ENCODE measurements at places on chromosomes 11 and 22. TPM values are rescaled to one million over a fixed set of nuclear protein-coding genes. Genes with fewer than 3 reads are reported as not detected.

GRCh38 chr11:94134651-94135512 lies 6.2 kb downstream of the PANX1 start:
- H3K27me3 ChIP-seq: no peaks in the 10 kb centered on the region
- H3K4me3 ChIP-seq: no peak overlapping the region
- no peak overlapping the region for H3K27ac ChIP-seq
- H3K36me3 ChIP-seq: no peaks in the 10 kb centered on the region
- peak; percentile 8 for DNase-seq

DNA sequence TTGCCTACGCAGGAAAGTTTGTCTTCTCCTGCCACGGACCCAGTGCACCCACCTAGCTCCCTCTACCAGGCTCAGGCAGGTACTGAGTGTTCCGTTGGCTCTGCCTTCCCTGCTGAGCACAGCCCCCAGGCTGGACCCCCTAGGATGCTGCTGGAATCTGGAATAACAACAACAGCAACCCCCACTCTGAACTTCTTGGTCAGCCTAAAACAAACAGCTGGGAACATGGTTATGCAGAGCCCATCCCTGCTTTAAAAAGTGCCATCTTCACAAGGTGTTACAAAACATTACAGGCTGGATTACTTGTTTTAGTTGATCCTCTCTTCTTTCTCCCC lies 1.8 kb downstream of the OPCML start:
- DNase-seq: no peak
- H3K4me1 ChIP-seq: no peaks in the 10 kb centered on the region
- no peak overlapping the region for H3K4me3 ChIP-seq
- no peaks in the 10 kb centered on the region for H3K36me3 ChIP-seq
- no peak overlapping the region for H3K27ac ChIP-seq
- peaks cover 62% of the 10 kb centered on the region for H3K27me3 ChIP-seq

DNA sequence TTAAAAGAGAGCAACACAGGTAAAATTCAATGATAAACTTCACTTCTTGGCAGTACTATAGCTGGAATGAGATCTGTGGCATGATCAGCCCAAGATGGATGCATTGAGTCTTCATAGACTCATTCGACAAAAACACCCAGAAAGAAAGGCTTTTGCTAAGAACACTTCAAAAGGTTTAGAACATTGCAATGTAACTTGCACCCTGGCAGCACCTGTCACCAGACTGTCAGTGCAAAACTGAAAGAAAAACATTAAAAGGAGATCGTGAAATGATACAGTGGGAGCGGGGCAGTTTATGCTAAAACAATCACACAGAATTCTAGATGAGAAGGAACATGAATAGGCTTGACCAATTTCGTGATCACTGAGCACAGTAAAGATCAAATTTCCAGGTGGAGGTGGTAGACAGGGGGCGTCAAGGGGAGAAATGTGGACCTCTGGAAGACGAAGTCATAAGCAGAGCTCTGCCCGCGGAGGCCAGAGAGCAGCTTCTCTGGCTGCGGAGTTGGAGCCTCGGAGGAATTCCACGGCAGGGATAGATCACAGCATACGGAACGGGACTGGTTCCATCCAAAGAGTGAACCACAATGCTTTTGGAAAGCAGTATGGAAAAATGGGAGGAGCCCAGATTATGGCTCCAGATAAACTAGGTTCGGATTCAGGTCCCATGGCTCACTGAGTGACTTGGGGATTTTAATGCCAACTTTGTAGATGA lies 11.9 kb downstream of the VSIG10L2 start:
- no peak overlapping the region for H3K27ac ChIP-seq
- H3K4me1 ChIP-seq: no peaks in the 10 kb centered on the region
- H3K4me3 ChIP-seq: no peak overlapping the region

DNA sequence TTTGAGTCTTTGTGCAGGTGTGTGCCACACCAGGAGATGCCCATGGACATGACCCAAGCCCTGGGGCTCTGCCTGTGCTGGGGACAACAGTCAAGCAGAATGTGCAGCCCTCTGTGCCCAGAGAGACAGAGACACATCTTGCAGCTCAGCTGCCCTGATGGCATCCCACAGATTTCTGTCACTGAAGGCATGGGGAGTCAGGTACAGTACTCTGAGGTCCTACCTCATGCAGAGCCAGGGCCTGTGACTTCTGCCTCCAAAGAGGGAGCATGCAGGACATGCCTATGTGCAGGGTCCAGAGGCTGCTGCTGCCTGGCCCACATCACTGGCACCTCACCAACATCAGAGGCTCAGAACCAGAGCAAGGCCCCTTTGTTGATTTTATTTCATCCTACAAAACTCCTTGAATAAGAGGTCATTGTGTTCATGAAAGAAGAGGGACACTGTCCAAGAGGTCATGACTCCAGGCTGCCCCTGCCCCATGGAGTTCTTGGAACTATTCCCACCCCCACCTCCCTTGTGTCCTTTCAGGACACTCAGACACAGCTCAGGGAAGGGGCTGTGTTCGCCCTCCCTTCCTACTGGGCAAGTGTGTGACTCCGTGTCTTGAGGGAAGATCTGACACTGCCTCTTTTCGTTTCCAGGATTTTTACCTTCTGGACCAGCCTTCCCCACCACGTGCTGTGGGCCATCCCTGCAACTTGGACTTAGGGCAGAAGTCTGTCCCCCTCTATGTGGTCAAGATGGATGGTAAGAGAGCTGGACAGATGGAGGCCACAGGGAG lies 62.3 kb downstream of the BTG4 start:
- DNase-seq: no peak
- no peak overlapping the region for H3K4me3 ChIP-seq
- H3K4me1 ChIP-seq: no peaks in the 10 kb centered on the region
- no peaks in the 10 kb centered on the region for H3K27me3 ChIP-seq

- no peak overlapping the region for H3K4me3 ChIP-seq
- H3K4me1 ChIP-seq: no peaks in the 10 kb centered on the region
- H3K36me3 ChIP-seq: no peaks in the 10 kb centered on the region
- no peak for DNase-seq
- H3K27me3 ChIP-seq: peaks cover 2% of the 10 kb centered on the region
Measured at GRCh38 chr11:11786771-11787170, 55.0 kb upstream of the USP47 start.

- no peaks in the 10 kb centered on the region for H3K36me3 ChIP-seq
- DNase-seq: no peak
- H3K4me1 ChIP-seq: no peaks in the 10 kb centered on the region
- no peaks in the 10 kb centered on the region for H3K27me3 ChIP-seq
- no peak overlapping the region for H3K27ac ChIP-seq
Measured at GRCh38 chr22:19641983-19642451, 72.3 kb upstream of the SEPTIN5 start.

GRCh38 chr11:65808744-65809341 lies 22.0 kb downstream of the OVOL1 start:
- no peak for DNase-seq
- peaks cover 5% of the 10 kb centered on the region for H3K27me3 ChIP-seq
- H3K36me3 ChIP-seq: no peaks in the 10 kb centered on the region
- no peak overlapping the region for H3K4me3 ChIP-seq

GRCh38 chr22:33921525-33922348 lies 1.5 kb upstream of the LARGE1 start:
- peak overlapping the region; percentile 52 for H3K4me3 ChIP-seq
- H3K27ac ChIP-seq: peak overlapping the region; percentile 24
- no peaks in the 10 kb centered on the region for H3K36me3 ChIP-seq
- peaks cover 2% of the 10 kb centered on the region for H3K27me3 ChIP-seq
- peak; percentile 45 for DNase-seq
- peaks cover 8% of the 10 kb centered on the region for H3K4me1 ChIP-seq

GRCh38 chr22:49838771-49839717 lies 11.4 kb upstream of the BRD1 start:
- H3K4me3 ChIP-seq: peak overlapping the region; percentile 0
- no peaks in the 10 kb centered on the region for H3K36me3 ChIP-seq
- peak; percentile 41 for DNase-seq
- peaks cover 5% of the 10 kb centered on the region for H3K27me3 ChIP-seq

DNA sequence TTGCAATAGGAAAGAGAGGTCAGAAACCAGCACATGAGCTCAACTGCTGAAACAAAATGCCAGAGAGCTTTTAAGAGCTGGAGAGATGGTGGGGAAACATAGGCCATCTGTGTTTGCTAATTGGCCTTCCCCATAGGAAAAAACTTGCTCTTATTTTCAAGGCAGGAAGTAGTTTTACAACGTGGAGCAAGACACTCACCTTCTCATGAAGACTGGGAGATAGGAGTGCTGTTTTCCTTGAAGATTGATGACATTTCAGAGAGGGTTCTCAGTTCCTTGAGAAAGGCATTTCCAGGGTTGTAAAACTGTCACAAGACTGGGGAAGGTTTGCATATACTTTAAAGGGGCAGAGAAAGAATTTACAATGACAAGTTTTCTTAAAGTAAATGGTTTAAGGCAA lies 586.3 kb upstream of the RAG2 start:
- no peak overlapping the region for H3K27ac ChIP-seq
- no peak overlapping the region for H3K4me3 ChIP-seq
- H3K4me1 ChIP-seq: no peaks in the 10 kb centered on the region
- no peak for DNase-seq
- H3K27me3 ChIP-seq: no peaks in the 10 kb centered on the region
- no peaks in the 10 kb centered on the region for H3K36me3 ChIP-seq

DNA sequence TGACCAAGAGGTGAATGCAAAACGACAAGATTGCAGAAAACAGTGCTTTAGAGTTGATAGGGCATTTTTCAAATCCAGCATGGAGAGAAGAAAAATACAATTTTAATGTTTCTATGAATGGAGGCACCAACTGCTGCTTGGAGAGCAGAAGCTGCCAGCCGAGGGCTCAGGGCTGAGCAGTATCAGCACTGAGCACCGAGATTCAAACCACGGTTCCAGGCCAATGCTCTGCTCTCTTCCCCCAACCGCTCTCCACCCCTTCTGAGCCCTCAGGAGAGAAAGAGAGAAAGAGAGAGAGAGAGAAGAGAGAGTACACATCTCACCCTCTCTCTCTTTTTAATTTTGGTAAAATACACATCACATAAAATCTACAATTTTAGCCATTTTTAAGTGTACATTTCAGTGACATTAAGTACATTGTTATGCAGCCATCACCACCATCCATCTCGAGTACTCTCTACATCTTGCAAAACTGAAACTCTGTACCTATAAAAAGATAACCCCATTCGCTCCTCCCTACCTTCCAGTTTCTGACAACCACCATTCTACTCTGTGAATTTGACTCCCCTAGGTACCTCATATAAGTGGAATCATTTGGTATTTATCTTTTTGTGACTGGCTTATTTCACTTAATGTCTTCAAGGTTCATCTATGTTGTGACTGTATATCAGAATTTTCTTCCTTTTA lies 333.3 kb downstream of the MIAT start:
- H3K4me1 ChIP-seq: no peaks in the 10 kb centered on the region
- no peak for DNase-seq
- no peaks in the 10 kb centered on the region for H3K36me3 ChIP-seq

DNA sequence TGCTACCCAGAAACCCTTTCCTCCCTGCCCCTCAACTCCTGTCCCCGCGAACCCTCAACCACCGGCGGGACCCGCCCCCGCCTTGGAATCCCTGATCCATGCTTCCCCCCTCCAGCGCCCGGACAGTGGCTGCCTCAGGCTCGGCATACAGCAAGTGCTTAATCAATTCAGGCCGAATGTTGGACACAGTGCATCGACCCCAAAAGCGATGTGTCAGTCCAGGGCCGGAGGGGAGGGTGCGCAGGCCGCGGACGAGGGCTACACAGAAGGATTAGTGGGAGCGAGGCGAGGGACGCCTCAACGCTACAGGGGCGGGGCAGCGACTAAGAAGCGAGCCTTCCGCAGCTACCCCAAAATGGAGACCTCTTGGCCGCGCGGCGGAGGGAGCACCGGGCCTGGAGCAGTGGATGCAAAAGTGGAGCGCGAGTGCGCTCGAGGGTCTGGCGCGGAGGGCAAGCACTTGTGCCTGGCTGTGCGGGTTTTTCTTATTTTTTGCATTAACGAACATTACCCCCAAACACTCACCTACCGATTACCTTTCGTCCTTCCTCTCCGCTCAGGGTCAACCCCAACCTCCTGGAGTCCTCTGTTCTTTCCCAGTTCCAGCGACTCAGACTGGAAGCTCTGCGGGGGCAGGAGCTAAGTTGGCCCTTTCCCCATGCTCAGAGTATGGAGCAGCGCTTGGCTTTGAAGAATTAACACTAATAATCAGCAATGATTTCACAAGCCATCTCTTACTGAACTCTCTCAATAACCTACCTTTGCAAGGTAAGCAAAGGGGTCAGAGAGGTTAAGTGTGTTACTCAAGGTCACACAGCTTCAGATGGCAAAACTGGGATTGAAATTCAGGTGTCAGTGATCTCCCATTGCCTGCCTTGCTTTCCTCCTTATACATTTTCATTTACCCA lies 30.0 kb upstream of the WNT11 start:
- no peak for DNase-seq
- H3K36me3 ChIP-seq: no peaks in the 10 kb centered on the region

DNA sequence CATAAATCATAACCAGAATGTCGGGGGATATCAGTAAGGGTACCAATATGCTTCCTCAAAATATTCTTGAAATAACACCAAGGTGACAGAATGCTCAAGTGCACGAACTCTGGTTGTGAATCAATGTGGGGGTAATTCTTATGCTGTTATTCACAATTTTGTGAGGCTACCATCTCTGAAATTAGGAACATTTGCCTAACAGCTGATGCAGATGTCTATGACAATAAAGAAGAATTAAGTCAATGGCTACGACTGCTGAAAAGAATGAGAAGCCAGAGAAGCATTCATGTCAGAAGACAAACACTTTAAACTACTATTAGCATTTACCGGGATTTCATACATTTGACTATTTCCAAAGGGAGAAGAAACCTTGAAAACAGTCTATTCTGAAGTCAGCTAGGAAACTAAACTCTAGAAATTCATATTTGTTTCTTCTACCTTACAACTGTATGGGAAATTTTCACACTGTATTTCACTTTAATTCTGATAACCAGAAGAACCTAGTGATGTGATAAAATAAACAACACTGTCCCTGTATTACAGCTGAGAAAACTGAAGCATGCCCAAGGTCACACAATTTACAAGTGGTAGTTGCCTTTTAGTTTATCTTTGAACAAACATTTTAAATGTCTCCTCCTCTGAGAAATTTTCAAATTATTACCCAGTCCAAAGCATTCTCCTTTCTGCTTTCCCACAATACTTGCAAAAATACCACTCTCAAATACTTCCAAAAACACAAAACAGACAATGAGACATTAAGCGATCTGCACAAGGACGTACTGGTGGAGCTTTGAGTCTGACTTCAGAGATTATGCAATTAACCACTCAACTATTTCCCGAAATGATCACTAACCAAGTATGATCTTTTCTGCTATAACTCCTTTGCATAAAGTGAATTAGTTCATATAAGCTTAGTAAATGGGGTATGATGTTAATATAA lies 18.0 kb upstream of the ARHGAP32 start:
- no peaks in the 10 kb centered on the region for H3K4me1 ChIP-seq
- no peak overlapping the region for H3K4me3 ChIP-seq
- H3K27ac ChIP-seq: no peak overlapping the region
- H3K36me3 ChIP-seq: no peaks in the 10 kb centered on the region

Gene OR51B2
- not detected for polyA plus RNA-seq

Gene RAB36
- 2.2 TPM for polyA plus RNA-seq

Gene PRRG4
- 9.3 TPM for polyA plus RNA-seq

Gene KRTAP5-2
- 0.42 TPM for polyA plus RNA-seq

Gene CCDC188
- 2.7 TPM for polyA plus RNA-seq

Gene PLAAT5
- 0.78 TPM for polyA plus RNA-seq
